ENCODE measurements at places on chromosomes 1 and 21. TPM values are rescaled to one million over a fixed set of nuclear protein-coding genes. Genes with fewer than 3 reads are reported as not detected.

DNA sequence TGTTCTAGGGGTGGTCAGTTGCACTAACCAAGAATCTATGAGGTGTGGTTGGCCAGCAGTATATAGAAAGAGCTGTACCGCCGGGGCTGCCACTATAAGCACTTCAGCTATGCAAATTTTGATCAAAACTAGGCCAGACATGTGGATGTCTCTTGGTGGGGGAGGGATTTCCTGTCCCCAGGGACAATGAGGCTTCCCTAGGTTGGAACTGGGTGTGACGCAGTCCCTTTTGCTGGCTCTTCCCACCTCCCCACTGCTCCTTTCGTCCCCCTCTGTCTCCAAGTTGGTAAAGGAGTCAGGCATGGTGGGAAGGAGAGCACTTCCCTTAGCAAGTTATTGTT, 13.6 kb downstream of the SDCCAG8 start:
- no peak for DNase-seq

ADGRB2 gene
- 16.1 TPM for total RNA-seq

DNA sequence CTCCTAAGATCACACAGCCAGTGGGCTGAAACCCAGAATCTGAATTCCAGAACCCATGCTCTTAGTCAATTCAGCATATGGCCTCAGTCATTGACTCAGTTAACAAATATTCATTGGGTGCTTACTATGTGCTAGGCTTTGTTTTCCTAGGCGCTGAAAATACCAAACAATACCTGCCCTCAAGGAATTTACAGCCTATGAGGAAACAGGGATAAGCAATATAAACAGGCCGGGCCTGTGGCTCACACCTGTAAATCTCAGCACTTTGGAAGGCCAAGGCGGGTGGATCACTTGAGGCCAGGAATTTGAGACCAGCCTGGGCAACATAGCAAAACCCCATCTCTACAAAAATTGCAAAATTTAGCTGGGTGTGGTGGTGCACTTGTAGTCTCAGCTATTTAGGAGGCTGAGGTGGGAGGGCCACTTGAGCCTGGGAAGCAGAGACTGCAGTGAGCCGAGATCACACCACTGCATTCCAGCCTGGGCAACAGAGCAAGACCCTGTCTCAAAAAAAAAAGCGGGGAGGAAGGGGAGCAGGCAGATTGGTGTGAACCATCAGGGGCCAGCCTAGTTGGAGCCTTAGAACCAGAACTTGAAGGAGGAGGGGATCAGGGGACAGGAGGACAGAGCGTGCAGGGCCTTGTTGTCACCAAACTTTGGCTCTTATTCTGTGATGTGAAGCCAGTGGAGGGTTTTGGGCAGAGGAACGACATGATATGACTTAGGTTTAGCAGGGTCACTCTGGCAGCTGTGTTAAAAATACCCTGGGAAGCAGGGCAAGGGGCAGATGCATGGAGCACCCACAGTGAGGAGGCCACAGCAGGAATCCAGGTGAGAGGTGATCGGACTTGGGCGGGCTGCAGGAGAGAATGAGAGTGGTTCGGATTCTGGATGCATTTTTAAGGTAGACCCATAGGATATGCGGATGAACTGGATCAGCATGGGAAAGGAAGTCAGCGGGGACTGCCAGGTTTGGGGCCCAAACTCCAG, 5.8 kb downstream of the TINAGL1 start:
- DNase-seq: no peak

GRCh38 chr1:213998785-213999184, 11.0 kb downstream of the PROX1 start:
- no peak for DNase-seq

DNA sequence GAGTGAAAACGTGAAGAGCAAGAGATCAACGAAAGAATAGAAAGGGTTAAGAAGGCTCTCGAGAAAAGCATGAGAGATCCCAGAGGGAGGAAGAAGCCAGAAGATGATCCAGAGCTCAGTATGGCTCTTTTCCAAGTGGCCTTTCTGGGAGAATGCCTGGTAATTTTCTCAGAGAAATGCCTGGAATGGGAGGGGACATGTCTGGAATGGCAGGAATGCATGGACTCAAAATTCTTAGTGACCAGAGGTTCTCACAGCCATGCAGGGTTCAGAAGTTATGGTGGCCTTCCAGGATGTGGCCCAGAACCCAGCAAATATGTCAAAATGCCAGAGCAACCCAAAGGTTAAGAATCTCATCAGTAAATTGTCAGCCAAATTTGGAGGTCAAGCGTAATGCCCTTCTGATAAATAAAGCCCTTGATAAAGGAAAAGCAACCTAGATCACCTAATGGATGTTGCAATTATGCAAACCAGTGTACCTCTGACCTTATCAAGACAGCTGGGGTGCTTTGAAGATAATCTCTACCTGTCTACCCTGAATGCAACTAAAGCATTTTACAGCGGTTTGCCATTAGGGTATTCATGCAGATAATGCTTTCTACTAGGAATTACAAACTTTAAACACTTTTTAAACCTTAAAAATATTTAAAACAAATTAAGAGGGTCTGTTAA, 53.1 kb downstream of the NBPF6 start:
- no peak for DNase-seq
